ENCODE measurements at places on chromosomes 12 and 14.

GRCh38 chr12:72505227-72505626 is 233.1 kb downstream of the TRHDE start:
- DNase-seq, result no peak

- DNase-seq, result no peak
Measured at GRCh38 chr12:45732250-45732649, 2.7 kb downstream of the ARID2 start.

- no peak for DNase-seq
Measured at GRCh38 chr12:123115409-123116121, 35.3 kb downstream of the PITPNM2 start.

GRCh38 chr12:113735131-113735530 is 231.0 kb downstream of the RBM19 start:
- no peak for DNase-seq

DNA sequence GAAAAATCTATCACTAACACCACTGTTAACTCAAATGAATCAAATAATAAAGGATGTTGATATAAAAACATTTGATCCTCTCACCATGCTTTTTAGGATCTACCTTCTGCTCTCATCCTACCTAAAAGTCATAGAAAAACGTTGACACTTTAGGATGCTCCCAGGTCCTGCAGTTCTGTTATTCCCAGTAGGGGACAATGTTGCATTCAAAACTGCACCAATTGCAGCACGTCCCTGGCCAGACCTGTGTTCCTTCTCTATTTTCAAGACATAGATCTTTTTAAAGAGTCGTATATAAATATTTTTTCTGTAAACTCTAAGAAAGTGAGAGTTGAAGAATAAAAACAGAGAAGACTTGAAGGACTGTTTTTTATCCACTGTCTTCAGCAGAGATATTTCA is 8.8 kb downstream of the AICDA start:
- DNase-seq, result no peak

DNA sequence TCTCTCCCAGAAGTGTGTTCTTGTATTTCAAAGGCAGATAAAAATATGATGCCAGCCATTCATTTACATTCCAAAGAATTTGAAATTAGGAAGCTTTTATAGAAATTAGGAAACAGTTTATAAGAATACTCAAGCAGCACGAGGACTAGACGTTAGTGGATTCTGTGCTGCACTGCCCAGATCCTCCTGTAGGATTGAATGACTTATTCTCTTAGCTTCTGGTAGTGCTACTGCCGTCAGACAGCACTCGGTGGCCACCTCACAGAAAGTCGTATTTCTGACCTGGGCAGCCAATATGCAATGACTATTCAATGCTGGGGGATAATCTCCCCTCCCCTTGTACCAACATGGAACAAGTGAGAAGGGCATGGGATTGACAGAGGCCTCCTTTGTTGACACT is 326.4 kb downstream of the RPL10L start:
- no peak for DNase-seq

GRCh38 chr14:26528415-26529182 is 69.2 kb downstream of the NOVA1 start:
- no peak for DNase-seq

DNA sequence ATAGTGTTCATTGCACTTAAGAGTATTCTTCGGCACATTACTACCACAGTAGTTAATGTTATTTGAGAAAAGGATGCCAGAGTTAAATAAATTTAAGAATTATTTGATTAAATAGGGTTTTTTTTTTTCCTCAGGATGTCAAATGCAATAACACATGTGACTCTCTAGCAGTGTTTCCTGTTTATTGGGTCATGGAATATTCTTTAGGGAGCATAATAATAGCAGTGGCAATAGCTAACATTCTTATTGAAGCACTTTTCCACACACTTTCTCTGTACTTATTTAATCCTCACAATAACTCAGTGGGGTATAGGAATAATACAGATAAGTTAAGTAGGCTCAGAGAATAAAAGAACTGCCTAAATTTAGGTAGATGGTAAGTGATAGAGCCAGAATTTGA is 44.3 kb downstream of the SCYL2 start:
- DNase-seq, result no peak

DNA sequence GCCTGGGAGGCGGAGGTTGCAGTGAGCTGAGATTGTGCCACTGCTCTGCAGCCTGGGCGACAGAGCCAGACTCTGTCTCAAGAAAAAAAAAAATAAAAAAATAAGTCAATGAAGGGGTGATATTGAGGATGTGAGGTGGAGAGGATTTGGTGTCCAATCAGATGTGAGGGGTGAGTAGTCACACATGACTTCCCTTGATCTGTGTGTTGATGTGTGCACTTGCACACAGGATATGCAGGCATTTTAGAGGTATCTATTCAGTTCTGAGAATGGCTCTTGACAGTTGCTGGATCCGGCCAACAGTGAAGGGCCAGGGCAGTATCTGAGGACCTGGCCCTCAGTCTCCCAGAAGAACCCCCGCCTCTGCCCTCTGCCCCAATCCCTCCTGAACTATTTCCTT is 7.8 kb upstream of the SP7 start:
- DNase-seq, result no peak

- no peak for DNase-seq
Measured at GRCh38 chr12:130484221-130484620, 146.5 kb downstream of the PIWIL1 start.

DNA sequence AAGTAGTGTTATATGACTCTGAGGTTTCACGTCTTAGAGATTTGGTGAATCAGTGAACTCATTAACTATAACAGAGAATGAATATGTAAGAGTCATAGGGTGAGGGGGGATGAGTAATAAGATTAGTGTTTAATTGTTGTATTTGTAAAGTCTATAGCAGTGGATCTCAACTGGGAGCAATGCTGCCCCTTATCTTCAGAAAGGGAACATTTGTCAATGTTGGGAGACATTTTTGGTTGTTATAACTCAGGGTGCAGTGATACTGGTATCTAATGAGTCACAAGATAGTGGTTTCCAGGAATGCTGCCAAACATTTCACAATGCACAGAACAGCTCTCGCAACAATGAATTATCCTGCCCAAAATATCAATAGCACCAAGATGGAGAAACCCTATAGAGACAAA is 1193.7 kb downstream of the GALC start:
- DNase-seq, result no peak

GRCh38 chr12:124653169-124653931 is 85.9 kb upstream of the NCOR2 start:
- no peak for DNase-seq

GRCh38 chr14:21163871-21164291 is 8.0 kb upstream of the OR5AU1 start:
- no peak for DNase-seq

GRCh38 chr12:107282628-107283027 is 189.3 kb upstream of the CRY1 start:
- no peak for DNase-seq

- no peak for DNase-seq
Measured at GRCh38 chr12:42884116-42884515, 294.6 kb upstream of the PRICKLE1 start.

DNA sequence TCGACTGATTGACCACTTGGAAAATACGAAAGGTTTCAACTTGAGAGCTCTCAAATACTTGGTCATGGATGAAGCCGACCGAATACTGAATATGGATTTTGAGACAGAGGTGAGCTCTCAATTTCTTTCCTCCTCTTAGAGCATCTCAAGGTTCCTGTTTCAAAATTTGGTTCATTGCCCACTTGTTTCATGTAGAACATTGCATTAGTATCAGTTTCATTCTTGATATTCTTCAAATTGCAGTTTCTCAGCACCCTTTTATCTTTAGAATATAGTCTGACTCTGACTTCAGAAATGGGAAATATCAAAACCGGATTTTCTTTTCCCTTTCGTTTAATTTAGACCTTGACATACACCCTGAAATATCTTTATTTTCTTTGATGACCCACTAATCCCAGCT is 8.8 kb downstream of the DDX47 start:
- no peak for DNase-seq

GRCh38 chr12:124804011-124804621 is 59.5 kb downstream of the SCARB1 start:
- DNase-seq, result no peak

DNA sequence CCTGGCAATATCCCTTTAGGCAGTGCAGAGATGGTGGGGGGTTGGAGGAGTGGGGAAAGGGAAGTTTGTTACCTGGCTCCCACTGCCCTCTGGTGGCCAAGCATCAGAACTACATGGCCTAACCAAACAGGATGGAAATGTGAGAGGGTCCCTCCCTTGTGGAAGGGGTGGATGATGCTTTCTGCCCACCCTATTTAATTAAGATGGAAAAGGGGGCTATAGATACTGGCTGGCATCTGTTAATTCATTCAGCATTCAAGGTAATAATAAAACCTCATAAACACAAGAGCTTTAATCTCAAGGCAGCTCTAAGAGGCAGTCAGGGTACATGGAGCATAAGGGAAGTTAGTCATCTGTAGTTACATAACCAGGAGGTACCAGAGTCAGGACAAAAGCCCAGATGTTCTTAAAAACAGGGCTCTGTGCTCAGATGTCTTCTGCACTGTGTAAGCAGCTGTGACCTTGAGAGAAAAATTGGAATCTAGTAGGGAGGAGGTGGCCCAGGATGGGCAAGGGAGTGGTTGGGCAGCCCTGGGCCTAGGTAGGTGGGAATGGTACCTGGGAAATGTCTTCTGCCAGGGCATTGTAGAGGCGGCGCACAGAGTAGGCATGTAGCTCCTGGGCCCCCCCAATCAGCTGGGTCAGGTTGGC is 4.6 kb downstream of the AP1G2 start:
- peak; percentile 32 for DNase-seq

- DNase-seq, result no peak
Measured at GRCh38 chr12:79487386-79488110, 203.2 kb downstream of the PAWR start.
